ENCODE measurements at places on chromosomes 13 and 19.

DNA sequence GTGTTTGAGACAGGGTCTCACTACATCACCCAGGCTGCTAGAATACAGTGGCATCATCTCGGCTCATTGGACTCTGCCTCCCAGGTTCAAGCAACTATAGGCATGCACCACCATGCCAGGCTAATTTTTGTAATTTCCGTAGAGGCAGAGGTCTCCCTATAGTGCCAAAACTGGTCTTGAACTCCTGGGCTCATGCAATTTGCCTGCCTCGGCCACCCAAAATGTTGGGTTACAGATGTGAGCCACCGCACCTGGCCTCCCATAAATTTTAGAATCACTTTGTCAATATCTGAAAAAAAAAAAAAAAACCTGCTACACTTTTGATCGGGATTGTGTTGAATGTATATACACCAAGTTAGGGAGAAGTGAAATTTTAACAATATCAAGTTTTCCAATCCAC is 11.9 kb upstream of the PLEKHF1 start:
- DNase-seq: no peak

DNA sequence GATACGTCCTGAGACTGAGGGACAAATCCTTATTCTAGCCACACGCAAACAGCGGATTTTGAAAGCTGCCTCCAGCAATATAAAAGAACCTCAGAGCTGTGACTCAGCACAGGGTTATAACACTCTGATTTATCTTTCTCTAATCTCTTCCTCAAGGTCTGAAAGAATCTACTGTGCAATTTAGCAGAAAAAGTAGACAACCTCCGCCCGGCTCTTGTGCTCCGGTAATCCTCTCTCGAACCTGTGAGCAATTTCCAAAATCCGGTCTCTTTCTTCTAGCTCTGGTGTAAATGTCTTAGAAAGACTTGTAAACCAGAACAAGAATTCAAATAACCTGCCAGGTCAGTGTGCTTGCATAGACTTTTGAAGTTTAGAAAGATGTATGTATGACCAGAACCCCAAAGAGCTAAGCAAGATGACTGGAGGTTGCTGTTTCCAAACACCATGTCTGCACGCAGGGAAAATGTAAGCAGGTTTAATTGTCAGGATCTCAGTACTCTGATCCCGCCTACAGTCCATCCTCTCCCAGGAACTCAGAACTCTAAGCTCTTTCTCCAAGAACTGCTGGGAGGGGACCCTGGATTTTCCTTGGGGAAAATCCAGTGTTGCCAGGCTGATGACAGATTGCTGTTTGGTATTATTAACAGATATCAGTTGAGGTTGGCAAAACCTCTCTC is 338.1 kb downstream of the RFC3 start:
- DNase-seq: no peak

- DNase-seq: no peak
Measured at GRCh38 chr13:75137911-75138571, 343.9 kb downstream of the TBC1D4 start.

DNA sequence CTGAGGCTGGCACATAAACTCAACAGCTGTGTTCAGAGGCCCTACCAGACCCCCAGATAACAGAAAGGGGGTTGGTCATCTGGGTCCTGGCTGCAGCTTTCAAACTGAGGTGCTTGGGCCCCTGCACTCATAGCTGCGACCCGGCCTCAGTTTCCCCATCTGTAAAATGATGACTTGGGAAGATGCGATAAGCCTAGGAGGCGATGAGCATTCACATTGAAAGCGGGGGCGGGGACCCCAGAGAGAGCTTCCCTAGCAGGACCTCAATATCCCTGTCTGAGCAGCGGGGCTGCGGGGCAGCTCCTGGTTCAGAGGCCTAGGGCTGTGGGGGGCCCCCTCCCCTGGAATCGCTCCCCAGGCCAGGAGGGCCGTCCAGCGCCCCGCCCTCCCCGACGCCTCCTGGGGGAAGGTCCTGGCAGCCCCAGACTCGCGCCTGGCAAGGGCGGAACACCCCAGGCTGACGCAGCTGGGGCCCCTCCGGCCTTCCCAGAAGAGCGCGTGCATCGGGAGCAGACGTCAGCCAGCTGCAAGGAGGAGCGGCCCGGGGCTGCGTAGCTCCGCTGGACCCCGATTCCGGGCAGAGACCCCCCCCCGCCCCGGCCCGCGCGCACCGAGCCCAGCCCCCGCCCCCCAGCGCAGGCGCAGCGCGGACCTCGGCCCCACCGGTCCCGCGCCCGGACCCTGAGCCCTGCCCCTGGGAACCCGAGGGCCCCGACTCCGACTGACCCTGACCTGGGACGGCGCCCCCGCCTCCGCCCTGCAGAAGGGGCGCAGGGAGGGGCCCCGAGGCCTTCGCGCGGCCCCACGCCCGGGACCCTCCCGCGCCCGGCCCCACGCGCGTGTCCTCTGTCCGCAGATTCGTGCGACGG is 3.5 kb downstream of the FSTL3 start:
- no peak for DNase-seq

DNA sequence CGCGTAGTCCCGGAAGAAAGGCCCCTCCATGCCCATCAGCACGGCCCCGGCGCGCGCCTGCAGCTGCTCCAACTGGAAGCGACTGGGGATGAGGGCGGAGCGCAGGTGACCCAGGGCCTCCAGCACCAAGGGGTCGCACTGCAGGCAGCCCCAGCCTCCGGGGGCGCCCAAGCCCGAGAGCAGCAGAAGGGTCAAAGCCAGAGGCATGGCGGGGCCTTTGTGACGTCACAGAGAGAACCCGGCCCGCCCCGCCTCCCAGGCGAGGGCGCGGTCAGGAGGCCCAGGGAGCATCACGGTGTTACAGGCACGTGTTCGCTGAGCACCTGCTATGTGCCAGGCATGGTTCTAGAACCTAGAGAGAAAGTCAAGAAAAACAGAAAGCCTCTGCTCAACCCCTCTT is at the start of gene IZUMO2:
Gene IZUMO2, minus strand, starts transcription at position 294 of the 400 bp plus-strand sequence. Its CDS starts 87 bp downstream, at position 207.
- no peak for DNase-seq

- DNase-seq: no peak
Measured at GRCh38 chr13:34748596-34748995, 193.5 kb upstream of the NBEA start.

- no peak for DNase-seq
Measured at GRCh38 chr13:37385248-37385647, 213.3 kb downstream of the POSTN start.

GRCh38 chr19:42143341-42144234 is 11.3 kb upstream of the POU2F2 start:
- DNase-seq: no peak

- DNase-seq: no peak
Measured at GRCh38 chr19:6700586-6701316, 19.7 kb downstream of the C3 start.

DNA sequence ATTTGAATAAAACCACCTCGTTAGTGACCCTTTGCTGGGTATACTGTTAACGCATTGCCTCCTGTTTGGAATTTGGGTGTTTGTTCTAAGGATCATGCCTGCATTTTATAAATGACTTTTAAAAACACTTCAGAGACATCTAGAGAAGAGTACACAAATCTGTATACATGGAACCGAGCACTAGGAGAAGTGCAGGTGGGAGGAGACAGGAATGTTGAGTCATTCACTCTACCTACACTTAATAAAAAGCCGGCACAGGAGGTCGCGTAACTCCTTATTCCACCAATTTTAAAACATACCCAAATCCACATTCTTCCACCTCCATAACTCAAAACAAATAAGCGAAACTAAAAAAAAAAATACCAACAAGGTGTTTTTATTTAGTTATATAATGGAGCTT is 48.6 kb downstream of the FGF9 start:
- no peak for DNase-seq

DNA sequence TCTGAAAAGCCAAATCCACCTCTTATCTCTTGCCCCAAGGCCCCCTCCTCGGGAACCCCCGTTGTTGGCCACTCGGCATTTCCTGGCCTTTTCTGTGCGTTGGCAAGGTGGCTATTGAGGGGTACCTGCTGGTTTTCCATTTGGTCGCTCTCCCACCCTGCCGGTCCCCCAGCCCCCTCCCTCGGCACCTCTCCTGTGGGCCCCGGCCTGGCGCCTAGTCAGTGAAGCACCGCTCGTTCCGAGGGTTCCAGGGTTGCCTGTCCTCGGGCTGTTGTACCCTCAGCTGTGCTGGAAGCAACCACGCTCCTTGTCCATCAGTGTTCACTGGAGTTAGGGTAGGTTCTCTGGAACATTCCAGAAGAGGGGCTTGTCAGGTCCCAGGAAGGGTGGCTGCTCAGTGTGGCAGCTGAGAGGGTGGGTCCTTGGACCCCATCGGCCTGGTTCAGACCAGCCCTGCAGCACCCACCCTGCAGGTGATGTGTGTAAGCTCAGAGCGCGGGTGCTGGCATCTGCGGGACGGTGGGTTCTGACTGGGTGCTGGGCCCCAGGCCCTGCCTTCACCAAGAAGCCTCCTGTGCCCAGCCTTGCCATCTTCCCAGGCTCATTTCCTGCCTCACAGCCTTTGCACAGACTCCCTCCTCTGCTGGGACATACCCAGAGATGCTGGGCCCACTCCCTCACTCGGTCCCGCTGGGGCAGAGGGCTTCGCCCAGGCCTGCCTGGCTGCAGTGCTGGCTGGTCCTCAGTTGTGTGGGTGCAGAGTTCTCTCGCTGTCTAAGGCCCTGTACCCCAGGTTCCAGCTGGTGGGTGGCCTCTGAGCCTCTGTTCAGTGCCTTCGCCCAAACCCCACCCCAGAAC is 21.3 kb downstream of the NKPD1 start:
- no peak for DNase-seq

GRCh38 chr13:111252446-111253364 is 67.7 kb upstream of the TEX29 start:
- DNase-seq: no peak

DNA sequence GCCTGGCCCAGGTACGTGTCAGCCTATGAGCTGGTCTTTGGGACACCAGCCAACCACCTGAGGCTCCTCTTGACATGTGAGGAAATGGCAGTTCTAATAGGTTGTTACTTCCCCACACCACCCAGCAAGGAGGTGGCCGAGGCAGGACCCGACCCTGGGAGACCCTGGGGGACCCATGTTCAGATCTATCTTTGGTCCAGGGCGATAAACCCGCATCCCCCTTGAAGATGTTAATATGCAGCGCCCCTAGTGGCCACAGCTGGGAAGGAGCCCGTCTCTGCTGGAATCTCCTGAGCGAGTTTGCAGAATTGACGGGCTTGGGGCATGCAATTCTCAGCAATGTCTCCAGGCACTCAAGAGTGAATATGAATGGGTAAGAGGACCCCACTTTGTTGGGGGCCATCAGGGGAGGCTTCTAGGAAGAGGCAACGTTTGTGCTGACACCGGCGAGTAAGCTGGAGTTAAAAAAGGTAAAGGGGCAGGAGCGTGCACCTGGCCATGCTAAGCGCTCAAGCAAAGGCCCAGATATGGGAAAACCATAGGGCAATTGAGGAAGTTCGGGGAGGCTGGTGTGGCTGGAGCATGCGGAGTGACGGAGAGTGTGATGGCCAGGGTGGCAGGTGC is 1.5 kb upstream of the MYO1F start:
- peak; percentile 88 for DNase-seq

DNA sequence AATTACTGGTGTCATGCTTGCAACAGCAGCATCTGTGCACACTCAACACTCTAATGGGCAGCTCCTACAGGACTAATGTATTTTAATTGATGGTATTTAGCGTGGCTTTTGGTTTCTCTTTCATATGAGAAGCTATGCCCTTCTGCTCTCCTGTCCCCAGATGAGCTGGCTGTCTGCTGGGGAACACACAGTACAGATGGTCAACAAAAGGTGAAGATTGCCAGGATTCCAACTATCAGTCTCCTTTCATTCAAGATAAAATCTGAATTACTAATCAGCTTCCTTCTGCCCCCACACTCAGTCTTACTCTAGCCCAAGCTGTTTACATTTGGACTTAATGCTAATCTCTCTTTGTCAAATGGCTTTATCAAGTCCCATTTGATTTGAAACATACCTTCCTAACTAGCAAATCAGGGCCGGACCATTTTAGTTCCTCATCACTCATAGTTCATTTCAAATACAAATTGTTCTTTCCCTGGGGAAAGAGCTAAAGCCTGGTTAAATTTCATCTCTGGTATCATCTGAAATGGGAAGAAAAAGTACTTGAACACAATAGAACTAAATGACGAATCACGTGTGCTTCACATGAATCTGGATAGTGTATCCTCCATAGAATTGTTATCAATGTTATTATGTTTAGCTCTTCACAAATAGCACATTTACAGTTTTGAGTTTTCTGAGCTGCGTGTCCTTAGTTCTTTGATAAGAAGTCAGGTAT is 988.0 kb downstream of the PCDH17 start:
- no peak for DNase-seq

DNA sequence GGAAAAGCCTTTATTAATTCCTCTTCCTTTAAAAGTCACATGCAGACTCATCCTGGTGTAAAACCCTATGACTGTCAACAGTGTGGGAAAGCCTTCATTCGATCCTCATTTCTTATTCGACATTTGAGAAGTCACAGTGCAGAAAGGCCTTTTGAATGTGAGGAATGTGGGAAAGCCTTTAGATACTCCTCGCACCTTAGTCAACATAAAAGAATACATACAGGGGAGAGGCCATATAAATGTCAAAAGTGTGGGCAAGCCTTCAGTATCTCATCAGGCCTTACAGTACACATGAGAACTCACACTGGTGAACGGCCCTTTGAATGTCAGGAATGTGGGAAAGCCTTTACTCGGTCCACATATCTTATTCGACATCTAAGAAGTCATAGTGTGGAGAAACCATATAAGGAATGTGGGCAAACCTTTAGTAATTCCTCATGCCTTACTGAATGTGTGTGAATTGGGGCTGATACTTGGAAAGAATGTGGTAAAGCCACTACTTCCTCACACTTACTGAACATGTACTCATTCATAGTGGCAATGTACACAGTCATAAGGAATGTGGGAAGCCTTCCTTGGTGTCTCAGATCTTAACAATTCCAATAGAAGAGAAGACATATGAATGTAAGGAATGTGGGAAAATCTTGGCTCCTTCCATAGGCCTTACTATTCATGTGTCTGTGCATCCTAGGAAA is 18.8 kb downstream of the ZNF559 start:
- no peak for DNase-seq

GRCh38 chr13:40148101-40148500 is 492.6 kb downstream of the COG6 start:
- DNase-seq: no peak

- DNase-seq: peak; percentile 42
Measured at GRCh38 chr19:11197291-11198174, at the start of gene KANK2. KANK2 (minus strand) TSS chr19:11197545; CDS start chr19:11194511, 3,034 bp downstream.

DNA sequence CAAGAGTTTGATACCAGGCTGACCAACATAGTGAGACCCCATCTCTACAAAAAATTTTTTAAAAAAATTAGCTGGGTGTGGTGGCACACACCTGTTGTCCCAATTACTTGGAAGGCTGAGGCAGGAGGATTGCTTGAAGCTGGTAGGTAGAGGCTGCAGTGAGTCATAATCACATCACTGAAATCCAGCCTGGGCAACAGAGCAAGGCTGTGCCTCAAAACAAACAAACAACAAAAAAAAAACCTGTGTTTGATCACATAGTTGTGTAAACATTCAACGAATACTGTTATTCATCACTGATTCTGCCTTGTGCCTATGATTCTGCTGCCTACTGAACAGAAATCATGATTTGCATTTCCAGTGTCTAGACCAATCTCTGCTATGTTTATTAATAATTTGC is 134.0 kb downstream of the TBC1D4 start:
- no peak for DNase-seq

- DNase-seq: no peak
Measured at GRCh38 chr19:50861010-50861409, 6.3 kb downstream of the KLK3 start.
